ENCODE measurements at places on chromosomes 5 and 9.

GRCh38 chr9:3457175-3457574 is 68.6 kb downstream of the RFX3 start:
- DNase-seq, result no peak

DNA sequence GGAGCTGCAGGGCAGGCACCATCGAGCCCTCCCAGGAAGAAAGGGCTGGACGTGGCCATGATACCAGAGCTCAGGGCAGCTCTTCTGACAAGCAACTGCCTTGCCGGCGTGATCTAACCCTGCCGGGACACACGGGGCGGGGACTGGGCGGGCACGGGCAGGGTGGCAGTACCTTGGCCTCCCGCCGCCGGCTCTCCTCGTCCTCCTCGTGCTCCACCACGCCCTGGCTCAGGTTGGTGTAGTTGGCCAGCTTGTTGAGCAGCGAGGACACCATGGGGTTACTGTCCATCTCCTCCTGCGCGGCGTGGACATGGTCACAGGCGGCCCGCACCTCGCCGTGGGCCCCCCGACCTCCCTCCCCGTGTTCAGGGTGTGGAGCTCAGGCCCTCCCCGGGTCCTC is 18.5 kb downstream of the SLC12A7 start:
- no peak for DNase-seq

- no peak for DNase-seq
Observed at GRCh38 chr9:82894961-82895821, 167.8 kb downstream of the RASEF start.

DNA sequence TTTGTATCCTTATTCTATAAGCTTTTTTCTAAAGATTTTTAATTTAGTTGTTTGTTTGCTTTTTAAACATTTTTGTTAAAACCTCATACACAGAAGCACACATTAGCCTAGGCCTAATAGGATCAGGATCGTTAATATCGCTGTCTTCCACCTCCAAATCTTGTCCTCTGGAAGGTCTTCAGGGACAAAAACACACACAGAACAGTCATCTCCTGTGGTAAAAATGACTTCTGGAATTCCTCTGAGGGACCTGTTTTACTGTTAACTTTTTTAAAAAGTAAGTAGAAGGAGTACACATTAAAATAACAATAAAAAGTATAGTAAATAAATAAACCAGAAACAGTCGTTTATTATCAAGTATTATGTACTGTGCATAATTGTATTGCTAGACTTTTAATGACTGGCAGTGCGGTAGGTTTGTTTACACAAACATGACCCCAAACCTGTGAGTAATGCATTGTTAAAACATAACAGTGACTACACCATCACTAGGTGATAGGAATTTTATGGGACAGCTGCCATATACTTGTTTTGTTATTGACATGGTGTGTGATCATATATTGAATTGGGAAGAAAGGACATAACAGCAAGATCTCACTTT is 109.6 kb downstream of the ZCCHC7 start:
- DNase-seq, result no peak

- no peak for DNase-seq
Observed at GRCh38 chr5:181005791-181006190, 17.1 kb downstream of the BTNL3 start.

GRCh38 chr9:95721061-95721531 is 154.4 kb upstream of the ERCC6L2 start:
- DNase-seq, result no peak

GRCh38 chr9:89465001-89465451 is 32.9 kb downstream of the SEMA4D start:
- DNase-seq, result no peak

DNA sequence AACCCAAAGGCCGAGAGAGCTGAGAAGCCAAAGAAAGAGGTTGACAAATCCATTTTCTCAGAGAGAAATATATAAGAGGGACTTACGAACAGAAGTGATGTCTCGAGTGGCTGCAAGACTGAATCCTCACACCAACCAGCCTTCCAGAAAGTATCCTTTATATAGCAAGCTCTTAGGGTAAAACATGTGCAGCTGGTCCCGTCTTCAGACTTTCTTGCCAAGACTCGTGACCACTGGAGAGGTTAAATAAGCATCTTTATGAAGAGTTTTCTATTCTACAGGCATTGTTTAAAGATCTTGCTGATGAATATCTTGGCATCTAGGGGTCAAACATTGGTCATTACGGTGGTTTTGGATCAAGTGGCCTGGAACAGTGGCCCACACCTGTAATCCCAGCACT is 16.9 kb upstream of the SLC22A4 start:
- DNase-seq, result no peak

- no peak for DNase-seq
Observed at GRCh38 chr9:27527702-27528075, 1.9 kb downstream of the MOB3B start.

- DNase-seq, result no peak
Observed at GRCh38 chr9:2502760-2503159, 118.8 kb upstream of the VLDLR start.

- no peak for DNase-seq
Observed at GRCh38 chr5:169044962-169045361, 256.0 kb downstream of the SLIT3 start.

- no peak for DNase-seq
Observed at GRCh38 chr9:87256973-87257372, 240.7 kb upstream of the DAPK1 start.

DNA sequence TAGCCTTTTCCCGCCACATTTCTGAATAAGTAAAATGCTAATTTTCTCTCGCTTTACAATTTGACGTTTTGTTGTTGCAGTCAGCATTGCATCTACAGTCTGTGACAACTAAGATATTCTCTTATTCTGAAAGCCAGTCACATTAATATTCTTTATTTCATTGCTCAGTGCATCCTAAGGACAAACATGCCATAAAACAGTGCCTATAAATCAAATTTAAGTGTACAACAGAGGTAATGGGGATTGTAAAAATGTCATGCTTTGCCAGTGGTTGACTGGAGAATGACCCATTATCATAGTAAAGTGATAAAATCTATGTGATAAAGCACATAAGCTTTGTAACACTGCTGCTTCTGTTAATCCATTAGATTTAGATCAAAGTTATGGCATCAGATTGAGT is 1850.0 kb upstream of the ACO1 start:
- DNase-seq, result no peak

GRCh38 chr9:69812068-69813000 is 8.3 kb upstream of the CFAP95 start:
- DNase-seq, result no peak

GRCh38 chr9:35422753-35423152 is 67.2 kb upstream of the RUSC2 start:
- DNase-seq, result no peak

DNA sequence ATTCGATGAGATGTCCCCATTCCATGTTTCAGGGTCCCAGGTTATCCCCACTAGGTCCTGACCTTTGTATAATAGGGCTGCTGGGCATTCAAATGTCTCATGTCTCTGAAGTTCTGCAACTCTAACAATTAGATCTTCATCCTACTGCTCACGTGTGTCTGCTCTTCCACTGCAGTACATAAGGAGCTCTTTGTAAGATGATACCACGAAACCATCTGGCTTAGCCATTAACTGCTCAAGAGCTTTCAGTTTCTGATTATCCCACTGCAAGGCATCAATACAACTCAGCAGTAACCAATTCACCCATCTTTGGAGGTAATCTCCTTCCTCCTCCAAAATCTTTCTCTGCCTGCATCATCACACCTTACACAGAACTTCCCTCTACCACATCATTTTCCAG is 49.9 kb upstream of the PPP2CA start:
- no peak for DNase-seq

GRCh38 chr5:172411484-172412072 is 42.7 kb downstream of the SH3PXD2B start:
- DNase-seq, result peak; percentile 71

DNA sequence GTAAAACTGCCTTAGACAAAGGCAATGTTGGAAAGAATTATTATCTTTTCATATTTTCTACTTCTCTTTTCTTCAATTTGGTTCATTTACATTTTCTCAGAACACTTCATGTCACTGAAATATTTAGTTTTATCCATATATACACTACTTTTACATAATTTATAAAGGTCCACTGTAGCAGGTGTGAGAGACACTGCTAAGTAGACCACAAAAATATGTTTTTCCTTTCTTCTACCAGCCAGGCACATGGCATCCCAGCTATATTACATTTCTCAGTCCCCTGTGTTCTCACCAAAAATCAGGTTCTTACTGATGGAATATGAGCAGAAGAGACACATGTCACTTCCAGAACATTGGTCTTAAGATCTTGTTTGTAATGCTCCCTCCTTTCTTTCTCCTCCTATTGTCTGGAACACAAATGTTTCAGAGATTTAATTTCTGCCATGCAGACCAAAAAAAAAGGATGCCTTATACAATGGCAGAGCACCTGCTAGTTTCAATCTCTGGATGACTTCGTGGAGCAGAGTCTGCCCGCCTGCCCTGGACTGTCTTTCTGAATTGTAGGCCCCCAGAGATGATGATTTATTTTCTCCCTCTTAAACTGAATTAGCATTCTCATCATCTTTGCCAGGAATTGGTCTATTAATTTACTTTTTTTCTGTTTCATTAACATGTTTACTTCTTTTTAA is 125.4 kb upstream of the ACOT12 start:
- no peak for DNase-seq
